ENCODE measurements at places on chromosomes 6 and 20. TPM values are rescaled to one million over a fixed set of nuclear protein-coding genes. Genes with fewer than 3 reads are reported as not detected.

RHAG gene
- polyA plus RNA-seq: 1.7 TPM

PRSS16 gene
- not detected for polyA plus RNA-seq

LY6G5C gene
- 6.3 TPM for polyA plus RNA-seq

HLA-DPB1 gene
- 19.2 TPM for polyA plus RNA-seq

DNA sequence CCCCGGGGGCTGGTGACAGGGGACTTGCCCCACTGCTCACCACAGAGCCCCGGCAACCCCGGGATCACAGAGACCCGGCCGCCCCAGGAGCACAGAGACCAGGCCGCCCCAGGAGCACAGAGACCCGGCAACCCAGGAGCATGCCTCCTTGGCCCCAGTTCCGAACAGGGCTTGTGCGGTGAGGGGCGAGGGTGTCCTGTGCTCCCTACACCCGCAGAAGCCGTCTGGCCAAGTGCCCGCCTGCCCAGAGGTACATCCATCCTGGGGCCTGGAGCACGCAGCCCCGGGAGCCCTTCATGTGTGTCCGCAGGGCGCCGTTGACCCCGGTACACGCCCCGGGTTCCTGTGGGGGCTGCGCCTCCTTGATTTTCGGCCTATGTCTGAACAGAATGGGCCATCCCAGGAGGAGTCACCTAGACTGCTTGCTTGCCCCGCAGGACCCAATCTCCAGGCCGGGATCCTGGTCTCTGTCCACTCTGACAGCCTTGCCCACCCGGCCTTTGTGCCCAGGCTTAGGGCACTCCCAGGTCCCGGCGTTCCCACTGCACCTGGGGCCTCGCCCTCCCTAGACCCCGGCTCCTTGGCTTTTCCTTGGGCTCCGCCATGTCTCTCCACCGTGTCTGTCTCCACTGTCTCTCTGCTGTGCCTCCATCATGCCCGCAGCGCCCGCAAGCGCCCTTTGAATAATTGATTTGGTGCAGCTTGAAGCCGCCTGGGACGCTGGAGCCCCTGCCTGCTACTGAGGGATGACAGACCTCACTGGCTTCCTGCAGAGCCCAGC, 219.8 kb downstream of the ERMARD start:
- no peak for DNase-seq

WFDC2 gene
- not detected for polyA plus RNA-seq

DNA sequence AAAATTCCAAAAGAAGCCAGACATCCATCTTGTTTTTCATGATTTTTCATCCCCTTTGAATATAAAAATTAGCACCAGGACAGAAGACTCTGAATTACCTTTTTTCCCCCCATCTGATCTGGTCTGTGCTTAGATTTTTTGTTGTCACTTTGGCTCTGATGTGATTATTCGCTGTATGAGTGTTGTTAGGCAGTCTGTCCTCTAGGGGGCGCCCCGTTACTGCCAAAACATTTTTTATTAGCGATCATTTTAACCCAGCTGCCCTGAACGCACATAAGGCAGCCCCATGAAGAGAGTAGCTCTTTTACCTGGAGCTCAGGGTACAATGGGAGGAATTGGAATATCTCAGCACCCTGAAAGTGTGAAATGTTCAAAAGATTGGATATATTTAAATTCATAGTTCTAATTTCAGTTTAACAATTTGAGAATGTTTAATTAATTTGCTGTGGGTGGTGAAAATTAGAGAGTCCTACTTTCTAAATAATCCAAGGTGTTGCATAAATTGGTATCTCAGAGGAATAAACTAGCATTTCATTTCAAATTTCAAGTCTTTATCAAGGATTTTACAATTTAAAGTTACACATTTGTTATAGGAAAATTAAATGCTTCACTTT, 60.8 kb downstream of the PRPH2 start:
- peak; percentile 77 for DNase-seq

DNA sequence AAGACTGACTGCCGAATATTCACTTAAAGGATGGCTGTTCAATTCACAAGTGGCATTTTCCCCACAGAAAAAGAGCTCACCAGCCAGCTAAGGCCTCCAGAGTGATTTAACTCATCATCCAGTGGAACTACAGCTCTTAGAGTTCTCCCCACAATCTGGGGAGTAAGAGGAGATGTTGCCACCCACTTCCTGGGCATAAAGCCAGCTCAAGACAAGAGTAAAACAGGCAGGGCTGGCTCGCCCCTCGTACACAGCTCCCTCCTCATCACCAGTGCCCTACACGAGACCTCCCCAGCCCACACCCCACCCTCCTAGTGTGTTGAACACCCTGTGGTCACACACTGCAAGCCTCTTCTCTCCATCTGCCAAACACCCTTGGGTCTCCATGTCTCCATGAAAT, 47.2 kb upstream of the IPCEF1 start:
- DNase-seq: no peak

DNA sequence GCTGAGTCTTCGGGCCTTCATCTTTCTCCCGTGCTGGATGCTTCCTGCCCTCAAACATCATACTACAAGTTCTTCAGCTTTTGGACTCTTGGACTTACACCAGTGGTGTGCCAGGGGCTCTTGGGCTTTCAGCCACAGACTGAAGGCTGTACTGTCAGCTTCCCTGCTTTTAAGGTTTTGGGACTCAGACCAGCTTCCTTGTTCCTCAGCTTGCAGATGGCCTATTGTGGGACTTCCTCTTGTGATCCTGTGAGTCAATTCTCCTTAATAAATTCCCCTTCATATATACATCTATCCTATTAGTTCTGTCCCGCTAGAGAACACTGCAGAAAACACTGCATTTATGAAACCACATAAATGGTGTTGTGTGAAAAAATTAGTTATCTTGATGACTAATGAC, 13.9 kb upstream of the BCLAF1 start:
- no peak for DNase-seq

SGK2 gene
- 0.90 TPM for polyA plus RNA-seq

BPIFB1 gene
- polyA plus RNA-seq: not detected

GRCh38 chr6:42370323-42370985, 81.3 kb downstream of the TRERF1 start:
- no peak for DNase-seq

LZTS3 gene
- 3.5 TPM for polyA plus RNA-seq

- DNase-seq: no peak
Observed at GRCh38 chr6:40755046-40755681, 168.0 kb upstream of the LRFN2 start.

FOXA2 gene
- polyA plus RNA-seq: not detected

- DNase-seq: no peak
Observed at GRCh38 chr6:30044630-30045029, 16.4 kb upstream of the POLR1H start.

DNA sequence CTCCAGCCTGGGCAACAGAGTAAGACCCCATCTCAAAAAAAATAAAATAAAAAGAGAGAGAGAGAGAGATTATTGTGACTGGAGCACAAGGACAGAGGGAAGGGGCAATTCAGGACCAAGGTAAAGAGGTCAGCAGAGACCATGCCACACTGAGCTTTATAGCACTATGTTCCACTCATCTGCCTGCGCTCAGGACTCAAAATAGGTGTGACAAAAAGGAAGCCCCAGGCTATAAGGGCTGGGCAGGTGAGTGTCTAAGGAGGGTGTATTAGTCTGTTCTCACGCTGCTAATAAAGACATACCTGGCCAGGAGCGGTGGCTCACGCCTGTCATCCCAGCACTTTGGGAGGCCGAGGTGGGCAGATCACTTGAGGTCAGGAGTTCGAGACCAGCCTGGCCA, 23.1 kb upstream of the SRSF6 start:
- no peak for DNase-seq

DNA sequence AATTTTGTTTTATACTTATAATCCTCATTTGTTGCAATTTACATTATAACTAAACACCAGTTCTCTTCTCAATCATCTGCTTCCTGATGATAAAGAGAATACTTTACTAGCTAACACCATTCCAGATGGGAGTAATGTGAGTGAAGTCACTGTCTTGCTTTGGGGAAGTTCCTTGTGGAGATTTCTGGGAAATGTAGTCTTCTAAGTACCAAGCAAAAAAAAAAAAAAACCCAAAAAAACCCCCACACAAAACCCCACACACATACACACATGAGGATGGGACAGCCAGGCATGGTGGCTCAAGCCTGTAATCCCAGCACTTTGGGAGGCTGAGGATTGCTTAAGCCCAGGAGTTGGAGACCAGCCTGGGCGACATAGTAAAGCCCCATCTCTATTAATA, 2.2 kb upstream of the SNPH start:
- DNase-seq: no peak

GRCh38 chr6:133774356-133774755, 114.6 kb upstream of the TCF21 start:
- DNase-seq: no peak

MLIP gene
- 80.6 TPM for polyA plus RNA-seq

GRCh38 chr6:154202339-154202738, 154.3 kb downstream of the IPCEF1 start:
- DNase-seq: no peak

GRCh38 chr6:43196337-43196736, 14.3 kb downstream of the CUL9 start:
- DNase-seq: no peak

RAET1L gene
- not detected for polyA plus RNA-seq

DNA sequence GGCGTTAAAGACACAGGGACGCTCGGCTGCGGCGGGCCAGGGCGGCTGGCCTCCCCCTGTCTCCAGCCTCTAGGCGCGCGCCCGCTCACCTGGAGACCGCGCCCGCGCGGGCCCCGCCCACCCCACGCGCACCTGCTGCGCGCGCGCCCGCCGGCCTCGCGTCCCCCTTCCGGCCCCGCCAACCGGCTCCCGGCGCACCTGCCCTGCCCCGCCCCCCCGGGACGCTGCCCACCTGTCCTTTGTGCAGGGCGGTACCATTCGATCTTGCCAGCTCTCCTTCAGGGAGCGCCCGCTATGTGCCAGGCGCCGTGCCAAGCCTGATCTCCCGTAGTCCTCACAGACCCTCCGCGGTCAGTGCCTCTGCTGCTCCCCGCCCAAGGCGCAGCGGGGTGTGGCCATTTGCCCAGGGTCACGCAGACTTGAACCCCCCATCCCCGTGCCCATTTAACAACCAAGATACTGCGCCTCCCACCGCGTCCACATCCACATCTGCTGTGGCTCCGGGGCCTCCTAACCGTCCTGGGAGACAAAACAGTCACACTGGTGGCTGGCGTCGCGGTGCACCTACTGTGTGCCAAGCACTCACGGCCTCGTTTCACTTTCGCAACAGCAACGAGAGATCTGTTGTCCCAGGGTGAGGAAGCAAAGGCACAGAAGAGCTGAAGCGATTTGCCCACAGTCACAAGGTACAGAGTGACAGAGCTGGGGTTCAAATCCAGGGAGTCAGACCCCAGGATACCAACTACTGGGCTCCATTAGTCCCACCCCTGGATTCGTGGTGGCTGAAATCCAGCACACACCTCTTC, 48.1 kb downstream of the NOL4L start:
- no peak for DNase-seq

GRCh38 chr20:9144643-9145042, 75.8 kb downstream of the PLCB4 start:
- DNase-seq: no peak

HLA-DOA gene
- 1.8 TPM for polyA plus RNA-seq

FAM83D gene
- 7.7 TPM for polyA plus RNA-seq

DNA sequence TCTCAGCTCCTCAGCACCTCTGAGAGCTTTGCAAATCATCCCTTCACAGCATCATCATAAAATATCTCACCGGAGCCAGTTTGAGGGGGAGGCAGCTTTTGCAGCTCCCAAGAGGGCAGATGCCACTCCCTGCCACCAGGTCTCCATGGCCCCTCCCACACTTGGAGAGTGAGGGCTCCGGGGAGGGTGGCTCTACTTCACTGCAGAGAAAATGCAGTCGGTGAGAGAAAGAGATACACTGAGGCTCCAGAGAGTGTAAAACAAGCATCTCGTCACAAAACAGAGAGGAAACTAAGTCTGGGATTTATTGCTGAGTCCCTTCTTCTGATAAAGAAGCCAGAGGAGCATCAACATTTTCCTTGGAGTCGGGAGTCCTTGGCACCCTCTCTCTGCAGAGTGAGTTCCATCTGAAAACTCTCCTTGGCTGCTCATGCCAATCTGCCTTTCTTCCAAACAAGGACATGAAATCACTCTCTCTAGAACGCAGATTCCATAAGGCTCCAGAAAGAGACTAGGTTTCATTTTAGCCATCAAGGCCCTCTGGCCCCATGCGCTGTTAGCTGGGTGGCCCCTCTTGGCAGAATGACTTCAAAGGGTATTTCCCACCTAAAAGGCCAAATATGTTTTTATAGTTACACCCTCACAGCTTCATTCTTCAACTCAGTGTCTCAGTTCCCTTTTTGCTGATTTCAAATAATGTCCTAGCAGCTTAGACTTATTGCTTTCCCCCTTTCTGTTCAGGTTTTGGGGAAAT, 70.6 kb upstream of the F13A1 start:
- no peak for DNase-seq

BANF2 gene
- polyA plus RNA-seq: not detected
